IPS DF 6.9 (cell line): ENCODE measurements at places on chromosomes 1 and 21.
A peak's percentile ranks its signal among the peaks of the same experiment; 100 is the strongest.

DNA sequence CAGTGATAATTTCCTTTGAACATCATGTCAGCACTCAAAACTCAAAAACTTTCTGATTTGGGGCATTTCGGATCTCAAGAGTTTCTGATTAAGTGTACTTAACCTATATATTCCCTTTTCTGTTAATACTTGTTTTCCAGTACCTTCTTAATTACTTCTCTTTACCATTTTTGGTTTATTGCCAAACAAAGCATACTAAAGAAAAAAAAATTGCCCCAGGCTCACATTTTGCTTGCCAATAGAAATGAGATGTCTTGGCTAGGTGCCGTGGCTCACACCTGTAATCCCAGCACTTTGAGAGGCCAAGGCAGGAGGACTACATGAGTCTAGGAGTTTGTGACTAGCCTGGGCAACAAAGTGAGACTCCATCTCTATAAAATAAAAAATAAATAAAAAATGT is 4.8 kb downstream of the PSMD4 start:
- no peak for DNase-seq

- DNase-seq: no peak
Observed at GRCh38 chr1:63643926-63644325, 50.7 kb downstream of the PGM1 start.

- DNase-seq: no peak
Observed at GRCh38 chr1:9128520-9129265, at the start of gene GPR157. TSS of gene GPR157 (minus strand) at chr1:9129102. CDS start at chr1:9129027, 75 bp downstream.

DNA sequence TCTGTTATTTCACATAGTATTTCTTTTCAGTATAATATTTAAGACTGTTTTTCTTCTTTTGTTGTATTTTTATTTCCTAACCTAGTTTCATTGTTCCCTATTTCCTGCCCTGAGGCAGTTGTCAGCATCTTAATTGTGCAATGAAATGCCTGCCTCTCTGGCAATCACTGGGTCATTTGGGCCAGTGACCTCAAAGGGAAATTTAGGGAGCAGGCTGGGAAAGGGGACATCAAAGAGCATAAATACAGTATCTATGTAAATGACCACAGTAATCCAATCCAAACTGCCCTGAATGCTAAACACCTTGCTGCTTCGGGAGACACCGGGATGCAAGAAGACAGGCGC is 147.8 kb downstream of the TLR5 start:
- no peak for DNase-seq

- no peak for DNase-seq
Observed at GRCh38 chr1:181062836-181063428, 25.6 kb upstream of the IER5 start.

DNA sequence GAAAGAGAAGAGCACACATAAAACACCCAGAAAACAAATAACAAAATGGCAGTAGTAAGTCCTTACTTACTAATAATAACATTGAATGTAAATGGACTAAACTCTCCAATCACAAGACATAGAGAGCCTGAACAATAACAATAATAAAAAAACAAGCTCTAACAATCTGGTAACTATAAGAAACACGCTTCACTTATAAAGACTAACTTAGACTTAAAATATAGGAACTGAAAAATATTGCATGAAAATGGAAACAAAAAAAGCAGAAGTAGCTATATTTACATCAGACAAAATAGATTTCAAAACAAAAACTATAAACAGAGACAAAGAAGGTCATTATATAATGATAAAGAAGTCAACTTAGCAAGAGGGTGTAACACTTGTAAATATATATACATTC is 83.1 kb upstream of the LYPLAL1 start:
- DNase-seq: no peak

DNA sequence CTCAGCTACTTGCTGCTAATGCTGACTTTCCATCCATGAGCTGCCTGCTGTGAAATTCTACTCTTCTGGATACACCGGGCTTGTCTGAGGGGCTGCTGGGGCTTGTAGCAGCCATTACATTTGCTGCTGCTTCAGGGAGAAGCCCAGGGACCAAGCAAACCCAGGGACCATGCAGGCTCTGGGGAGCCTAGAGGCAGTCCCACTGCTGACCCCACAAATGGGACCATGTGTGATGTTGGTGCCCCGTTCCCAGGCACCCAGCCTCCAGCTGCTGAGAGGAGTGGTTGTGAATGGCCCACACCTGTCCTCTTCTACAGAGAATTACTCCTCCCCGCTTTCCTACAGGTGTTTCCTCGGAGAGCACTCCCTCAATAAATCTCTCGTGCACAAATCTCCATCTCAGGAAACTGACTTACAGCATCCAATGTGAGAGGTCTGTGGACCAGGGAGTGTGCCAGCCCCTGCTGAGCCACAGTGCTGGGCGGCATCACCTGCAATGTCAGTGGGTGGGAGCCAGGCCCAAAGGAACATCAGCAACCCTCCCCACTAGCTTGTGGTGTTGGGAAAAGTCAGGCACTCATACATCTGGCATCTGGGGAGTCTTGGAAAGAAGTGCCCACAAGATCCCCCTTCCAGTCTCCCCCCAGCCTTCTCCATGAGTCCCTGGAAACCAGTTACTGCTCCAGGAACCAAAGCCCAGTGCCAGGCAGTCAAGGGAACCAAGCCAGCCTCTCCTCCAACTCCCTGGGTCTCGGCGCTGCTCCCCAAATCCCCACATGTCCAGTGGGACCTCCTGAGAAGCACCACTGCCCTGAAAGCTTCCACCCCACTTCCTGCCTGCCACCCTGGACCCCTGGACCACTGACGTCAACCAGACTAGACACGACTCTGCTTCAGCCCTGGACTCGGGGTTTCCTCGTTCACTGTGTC is 65.1 kb downstream of the TCP10L start:
- no peak for DNase-seq

- no peak for DNase-seq
Observed at GRCh38 chr1:66375125-66375524, 158.8 kb upstream of the SGIP1 start.

DNA sequence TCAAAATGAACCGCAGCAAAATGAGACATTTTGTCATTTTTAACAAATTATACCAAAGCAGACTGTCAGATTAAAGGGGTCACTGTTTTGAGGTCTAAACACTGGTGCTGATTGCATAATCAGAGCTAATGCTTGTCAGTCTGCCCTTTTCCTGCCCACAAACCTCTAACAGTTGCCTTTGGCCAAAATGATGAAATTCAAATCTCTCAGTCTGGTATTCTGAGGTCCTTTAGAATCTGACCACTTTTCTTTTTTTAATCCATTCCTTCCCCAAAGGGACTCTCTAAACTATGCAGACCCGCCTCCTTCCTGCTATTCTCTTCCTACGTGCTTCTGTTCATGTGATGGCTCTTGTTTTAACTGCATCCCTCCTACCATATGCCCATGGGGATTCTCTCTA is 145.2 kb upstream of the SPATA6 start:
- DNase-seq: no peak

GRCh38 chr1:151641229-151641628 is 29.4 kb downstream of the SNX27 start:
- no peak for DNase-seq

- no peak for DNase-seq
Observed at GRCh38 chr1:46607345-46608130, 3.5 kb upstream of the MKNK1 start.

DNA sequence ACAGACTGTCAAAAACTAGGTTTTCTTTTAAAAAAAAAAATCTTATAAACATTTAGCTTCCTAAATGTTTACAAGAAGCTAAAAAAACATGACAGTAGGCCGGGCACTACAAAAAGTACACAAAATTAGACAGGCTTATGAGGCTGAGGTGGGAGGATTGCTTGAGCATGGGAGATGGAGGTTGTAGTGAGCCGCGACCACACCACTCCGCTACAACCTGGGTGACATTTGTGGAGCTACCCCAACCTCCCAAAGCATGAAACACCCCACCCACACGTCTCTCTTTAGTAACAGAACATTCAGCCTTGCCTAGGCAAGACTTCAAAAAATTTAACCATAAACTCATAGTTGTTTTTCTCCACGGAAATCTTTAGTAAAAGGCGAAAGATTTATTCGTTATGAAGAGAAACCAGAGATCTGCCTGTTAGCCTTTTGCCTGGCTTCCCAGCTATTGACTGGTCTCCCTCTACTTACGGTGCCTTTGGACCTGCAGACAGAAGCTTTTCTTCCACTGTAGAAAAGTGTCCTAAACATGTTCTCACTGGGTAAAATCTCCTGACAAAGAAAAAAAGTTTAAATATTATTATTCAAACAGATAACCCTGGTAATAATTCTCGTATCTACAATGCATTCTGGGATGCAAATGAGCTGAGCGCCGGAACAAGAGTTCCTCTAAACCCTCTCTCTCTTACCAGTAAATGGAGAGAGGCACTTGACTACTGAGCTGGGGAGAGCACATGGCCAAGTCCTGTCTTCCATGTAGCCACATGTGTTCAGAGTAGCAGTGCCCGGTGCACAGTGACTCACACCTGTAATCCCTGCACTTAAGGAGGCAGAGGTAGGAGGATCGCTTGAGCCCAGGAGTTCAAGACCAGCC is 9.2 kb downstream of the RNU5D-1 start:
- DNase-seq: peak; percentile 68

DNA sequence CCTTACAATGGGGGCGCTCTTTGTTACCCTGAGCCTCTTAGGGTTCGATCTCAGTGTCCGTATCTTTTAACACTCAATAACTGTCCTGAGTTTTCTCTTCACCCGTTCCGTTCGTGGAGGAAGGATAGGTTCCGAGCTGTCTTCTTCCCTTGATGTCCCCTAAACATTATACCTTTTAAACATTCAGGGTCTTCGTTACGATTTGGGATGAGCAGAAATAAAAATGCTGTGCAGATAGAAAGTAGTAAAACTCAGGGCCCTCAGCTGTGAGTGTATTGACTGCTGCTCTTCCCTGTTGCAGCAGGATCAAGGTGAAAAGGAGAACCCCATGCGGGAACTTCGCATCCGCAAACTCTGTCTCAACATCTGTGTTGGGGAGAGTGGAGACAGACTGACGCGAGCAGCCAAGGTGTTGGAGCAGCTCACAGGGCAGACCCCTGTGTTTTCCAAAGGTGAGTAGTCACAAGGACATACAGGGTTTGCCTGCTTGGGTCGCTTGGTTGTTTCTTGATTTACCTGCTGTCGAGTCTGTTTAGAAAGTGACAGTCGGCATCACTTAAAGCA is 784 bp downstream of the RPL11 start:
- DNase-seq: no peak

- DNase-seq: no peak
Observed at GRCh38 chr1:111862599-111862998, 106.9 kb downstream of the DDX20 start.

GRCh38 chr21:36079010-36079649 is 9.3 kb downstream of the CBR1 start:
- no peak for DNase-seq

DNA sequence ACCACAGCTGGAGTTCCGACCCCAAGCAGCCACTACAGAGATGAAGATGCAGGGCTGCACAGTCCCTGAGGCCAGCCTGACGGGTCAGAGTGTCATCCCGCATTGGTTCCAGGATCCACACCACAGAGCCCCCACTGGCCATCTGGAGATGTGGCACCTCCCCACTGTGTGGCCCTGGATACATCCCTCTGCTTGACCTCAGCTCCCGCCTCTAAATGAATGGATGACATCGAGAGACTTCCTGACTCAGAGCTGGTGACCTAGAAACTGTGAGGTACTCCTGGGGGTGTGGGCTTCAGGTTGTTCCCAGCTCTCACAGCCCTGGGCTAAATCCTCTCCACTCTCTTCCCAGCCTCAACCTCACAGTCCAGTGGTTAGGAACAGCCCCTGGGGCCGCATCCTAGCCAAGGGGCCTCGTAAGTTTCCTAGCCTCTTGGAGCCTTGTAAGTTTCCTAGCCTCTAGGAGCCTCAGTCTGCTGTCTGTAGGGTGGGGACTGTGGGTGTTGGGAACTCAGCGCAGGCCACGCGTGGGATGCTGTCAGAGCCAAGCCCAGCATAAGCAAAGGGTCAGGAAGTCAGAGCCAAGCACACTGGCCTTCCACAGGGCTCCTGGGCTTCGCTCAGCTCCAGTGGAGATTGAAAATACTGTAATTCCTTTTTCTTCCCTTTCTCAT is 87.5 kb upstream of the RUNX3 start:
- no peak for DNase-seq

- DNase-seq: no peak
Observed at GRCh38 chr1:32321712-32322291, 14.2 kb downstream of the MARCKSL1 start.

DNA sequence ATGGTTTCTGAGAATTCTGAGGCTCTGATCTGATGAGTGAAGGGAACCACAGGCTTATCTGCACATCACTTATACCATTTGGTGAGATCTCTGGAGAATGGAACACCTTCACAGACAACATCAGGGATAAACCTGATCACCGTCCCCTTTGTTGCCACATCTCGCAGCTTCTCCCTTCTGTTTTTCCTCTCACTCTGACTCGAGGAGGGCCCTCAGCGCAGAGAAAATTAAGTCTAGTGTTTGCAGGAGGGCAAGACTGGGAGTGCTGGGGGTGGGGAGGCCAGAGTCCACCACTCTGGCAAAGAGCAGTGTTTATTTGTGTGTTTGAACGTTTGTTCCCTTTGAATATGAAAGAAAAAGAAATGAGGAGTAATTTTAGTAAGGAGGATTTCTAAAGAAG is 29.0 kb upstream of the BATF3 start:
- DNase-seq: no peak

DNA sequence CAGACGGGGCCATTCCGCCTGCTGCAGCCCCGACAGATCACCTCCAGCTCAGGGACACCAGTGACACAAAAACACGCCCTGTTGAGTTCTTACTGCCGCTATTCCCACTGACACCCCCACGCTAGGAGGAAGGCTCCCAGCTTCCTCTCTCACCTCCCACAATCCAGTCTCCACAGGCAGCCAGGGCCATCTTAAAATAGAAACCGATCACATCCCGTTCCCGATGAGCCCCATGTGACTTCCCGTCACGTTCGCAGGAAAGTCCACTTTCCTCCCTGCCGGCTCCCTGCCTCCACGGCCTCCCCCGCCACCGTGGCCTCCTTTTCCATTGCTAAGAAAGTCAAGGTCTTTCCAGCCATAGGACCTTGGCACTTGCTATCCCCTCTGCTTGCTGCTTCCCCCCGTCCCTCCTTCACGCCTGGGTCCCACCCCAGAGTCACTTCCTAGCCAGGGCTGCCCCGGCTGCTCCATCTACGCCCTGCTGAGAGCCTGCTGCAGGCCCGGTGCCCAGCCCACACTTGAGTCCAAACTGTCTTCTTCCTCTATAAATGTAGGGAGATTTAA is 24.0 kb upstream of the DDOST start:
- no peak for DNase-seq

- no peak for DNase-seq
Observed at GRCh38 chr21:25361097-25361496, 246.2 kb downstream of the MRPL39 start.
